GM12891 (cell line): ENCODE measurements at places on chromosomes 13 and 19.

GRCh38 chr13:77506874-77507273, 28.6 kb upstream of the SCEL start:
- no peak for DNase-seq

GRCh38 chr19:5143471-5144411, 174.8 kb downstream of the KDM4B start:
- no peak for DNase-seq

GRCh38 chr13:43650882-43651281, 135.9 kb downstream of the ENOX1 start:
- no peak for DNase-seq

GRCh38 chr13:113947311-113948033, 26.4 kb downstream of the C13orf46 start:
- no peak for DNase-seq

- no peak for DNase-seq
Measured at GRCh38 chr19:49863254-49863934, 4.0 kb downstream of the PNKP start.

- DNase-seq: no peak
Measured at GRCh38 chr19:43782311-43782660, 1.5 kb upstream of the KCNN4 start.

- no peak for DNase-seq
Measured at GRCh38 chr19:54526972-54527371, 24.3 kb downstream of the LAIR2 start.

GRCh38 chr13:21625366-21625765, 21.4 kb upstream of the MICU2 start:
- DNase-seq: no peak

- no peak for DNase-seq
Measured at GRCh38 chr13:98685146-98685545, 67.3 kb downstream of the SLC15A1 start.

- no peak for DNase-seq
Measured at GRCh38 chr13:19587635-19588300, 26.4 kb upstream of the TPTE2 start.

DNA sequence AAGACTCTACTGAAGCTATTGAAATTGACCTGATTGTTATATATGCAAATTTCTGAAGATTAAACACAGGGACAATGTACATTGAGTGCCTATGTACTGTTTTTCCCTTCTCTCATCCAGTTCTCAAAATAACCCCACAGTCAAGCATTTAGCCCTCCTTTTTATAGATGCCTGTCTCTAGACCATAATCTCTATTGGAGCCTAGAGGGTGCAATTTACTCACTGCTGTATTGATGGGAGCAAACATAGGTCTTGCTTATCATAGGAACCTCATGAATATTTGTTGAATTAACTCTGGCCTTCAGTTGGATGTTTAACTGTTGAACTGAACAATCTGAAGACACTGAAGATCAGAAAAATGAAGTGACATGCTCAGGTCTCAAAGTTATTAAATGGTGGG, 183.0 kb downstream of the RFC3 start:
- no peak for DNase-seq

DNA sequence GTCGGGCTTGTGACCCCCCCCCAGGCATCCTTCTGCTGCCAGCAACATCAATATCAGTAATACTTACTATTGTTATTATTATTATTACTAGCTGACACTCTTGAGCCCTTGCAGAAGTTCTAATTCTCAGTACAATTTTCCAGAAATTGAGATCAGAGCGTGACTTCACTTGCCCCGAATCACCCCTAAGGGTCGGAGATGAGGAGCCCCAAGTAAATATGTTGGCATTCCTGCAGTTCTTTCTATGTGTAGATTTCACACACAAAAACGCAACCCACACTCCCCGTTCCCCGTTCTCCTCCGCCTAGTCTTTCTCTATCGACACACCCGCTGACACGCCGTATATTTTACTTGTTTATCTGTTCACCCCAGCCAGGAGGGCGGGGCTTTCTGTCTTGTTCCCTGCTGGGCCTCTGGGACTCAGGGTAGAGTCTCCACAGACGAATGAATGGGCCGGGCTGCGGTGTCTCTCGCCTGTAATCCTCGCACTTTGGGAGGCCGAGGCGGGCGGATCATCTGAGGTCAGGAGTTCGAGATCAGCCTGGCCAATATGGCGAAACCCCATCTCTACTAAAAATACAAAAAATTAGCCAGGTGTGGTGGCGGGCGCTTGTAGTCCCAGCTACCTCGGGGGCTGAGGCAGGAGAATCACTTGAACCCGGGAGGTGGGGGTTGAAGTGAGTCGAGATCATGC, 14.7 kb downstream of the TLE5 start:
- no peak for DNase-seq

DNA sequence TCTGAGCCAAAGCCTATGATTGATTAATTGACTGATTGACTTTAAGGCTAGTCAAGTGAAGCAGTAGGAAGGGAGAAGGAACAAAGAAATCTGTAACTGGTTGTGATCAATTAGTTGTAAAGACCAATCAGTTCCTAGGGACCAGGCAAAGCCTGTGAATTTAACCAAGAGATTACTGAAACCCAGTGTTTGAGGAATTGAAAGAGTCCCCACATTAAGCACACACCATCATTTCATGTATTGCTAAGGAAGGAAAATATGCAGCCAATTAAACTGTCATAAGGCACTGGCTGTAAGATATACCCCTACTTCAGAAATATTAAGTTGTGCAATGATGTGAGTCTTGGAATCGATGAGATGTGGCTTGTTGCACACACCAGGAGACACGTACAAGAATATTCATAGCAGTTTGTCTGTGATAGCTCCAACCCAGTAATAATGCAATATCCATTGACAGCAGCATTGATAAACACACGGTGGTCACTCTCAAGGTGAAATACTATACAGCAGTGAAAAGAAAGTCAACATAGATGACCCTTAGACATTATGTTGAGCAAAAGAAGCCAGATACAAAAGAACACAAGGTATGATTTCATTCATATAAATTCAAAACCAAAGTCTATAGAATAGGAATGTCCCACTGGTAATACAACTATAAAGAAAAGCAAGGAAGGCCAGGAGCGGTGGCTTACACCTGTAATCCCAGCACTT, 9.0 kb downstream of the C19orf47 start:
- no peak for DNase-seq

GRCh38 chr13:19766591-19766990, 16.2 kb downstream of the PSPC1 start:
- DNase-seq: no peak

DNA sequence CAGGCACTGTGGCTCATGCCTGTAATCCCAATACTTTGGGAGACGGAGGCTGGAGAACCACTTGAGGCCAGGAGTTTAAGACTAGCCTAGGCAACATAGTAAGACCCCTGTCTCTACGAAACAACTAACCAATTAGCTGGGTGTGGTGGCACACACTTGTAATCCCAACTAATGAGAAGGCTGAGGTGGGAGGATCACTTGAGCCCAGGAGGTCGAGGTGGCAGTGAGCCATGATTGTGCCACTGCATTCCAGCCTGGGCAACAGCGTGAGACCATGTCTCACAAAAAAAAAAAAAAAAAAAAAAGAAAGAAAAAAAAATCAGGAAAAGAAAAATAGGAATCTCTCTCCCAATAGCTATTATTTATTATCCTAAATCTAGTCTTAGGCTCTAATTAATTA, 56.8 kb upstream of the UBAC2 start:
- DNase-seq: no peak

- DNase-seq: no peak
Measured at GRCh38 chr13:101977475-101977874, 424.4 kb downstream of the FGF14 start.

DNA sequence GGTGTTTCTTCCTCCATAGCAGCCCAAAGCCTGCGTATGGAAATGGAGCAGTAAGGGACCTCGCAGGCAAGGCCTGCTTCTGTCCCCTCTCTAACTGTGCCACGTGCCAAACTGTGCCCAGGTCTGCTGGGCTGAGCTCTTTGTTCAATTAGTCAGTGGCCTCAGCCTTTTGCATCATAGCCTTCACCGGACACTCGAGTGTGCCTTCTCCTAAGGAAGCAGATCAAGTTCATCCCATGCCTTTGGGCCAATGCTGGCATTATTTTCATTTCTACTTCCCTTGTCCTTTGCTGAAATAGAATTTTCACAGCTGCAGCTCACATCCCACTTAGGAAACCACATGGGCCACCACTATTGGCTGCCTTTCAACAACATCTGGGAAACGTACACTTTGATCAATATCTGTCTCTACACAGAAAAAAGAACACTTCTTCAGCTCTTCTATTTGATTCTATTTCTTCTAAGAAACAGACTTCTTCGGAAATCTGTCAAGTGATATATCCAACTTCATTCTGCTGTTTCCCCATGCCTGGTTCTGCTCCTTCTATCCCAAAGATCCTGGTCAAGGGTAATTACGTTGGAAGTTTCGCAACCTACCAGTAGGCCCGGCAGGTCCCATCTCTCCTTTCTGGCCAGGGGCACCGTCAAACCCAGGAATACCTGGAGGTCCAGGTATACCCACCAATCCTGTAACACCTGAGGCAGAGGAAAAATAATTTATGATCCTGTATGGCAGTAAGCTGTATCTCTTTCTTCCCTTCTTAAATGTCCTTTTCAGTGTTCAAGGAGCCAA, 143.9 kb downstream of the COL4A1 start:
- DNase-seq: no peak

DNA sequence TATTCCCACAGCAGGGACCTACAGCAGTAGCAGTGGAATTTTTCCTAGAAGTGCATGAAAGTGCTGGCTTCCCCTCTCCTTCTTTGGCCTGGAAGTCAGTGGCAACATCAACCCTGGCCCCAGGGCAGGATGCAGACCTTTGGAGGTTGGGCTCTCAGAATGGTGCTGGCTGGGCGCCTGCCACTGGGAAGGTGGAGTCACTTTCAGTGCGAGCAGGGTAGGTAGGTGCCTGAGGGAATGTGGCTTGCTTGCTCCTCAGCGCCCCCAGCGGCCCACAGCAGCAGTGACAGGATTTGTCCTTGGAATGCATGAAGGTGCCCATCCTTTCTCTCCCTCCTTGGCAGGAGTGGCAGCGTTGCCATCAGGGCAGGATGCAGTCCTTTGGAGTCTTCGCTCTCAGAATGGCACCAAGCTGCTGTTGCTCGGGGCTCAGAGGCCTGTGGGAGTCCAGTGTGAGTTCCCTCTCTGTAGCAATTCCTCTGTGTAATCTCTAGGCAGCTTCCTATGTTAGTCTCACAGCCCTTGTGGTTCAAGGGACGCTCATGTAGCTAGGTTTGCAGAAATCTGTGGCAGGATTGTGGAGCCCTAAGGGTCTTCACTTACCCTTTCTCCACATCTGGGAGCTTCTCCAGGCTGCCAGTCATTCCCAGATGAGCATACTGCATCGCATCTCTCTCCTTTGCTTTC, 354.4 kb upstream of the DACH1 start:
- no peak for DNase-seq
